ENCODE measurements at places on chromosomes 2 and 18.

DNA sequence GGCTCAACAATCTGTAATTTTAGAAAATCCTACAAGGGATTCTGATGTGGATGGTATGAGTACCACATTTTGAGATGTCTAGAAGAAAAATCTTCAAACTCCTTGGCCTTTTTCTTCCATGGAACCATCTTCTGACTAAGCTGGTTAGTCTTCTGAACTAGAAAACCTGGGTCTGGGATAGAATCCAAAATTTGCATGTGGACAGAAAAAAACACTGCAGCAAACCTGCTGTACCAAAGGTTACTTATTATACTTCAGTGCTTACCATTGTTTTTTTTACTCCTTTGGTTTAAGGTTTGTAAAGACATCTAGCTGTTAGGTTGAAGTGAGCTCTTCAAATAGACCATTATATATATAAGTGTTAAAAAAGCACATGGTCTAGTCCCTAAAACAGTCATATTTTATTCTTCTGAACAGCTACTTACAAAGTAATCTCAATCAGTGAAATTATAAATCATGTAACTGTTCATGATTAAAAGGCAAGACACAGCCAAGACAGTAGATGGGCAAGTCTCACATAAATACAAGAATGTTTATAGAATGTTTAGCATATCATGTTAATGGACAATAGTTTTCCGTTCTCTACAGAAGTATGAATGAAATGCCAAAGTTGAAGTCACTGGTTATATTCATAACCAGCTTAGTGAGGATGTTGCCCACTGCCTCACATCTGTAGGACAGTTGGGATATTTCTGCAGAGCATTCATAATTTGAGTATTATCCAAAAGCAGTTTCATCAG is 85.5 kb downstream of the ORC4 start:
- peak; percentile 23 for DNase-seq

DNA sequence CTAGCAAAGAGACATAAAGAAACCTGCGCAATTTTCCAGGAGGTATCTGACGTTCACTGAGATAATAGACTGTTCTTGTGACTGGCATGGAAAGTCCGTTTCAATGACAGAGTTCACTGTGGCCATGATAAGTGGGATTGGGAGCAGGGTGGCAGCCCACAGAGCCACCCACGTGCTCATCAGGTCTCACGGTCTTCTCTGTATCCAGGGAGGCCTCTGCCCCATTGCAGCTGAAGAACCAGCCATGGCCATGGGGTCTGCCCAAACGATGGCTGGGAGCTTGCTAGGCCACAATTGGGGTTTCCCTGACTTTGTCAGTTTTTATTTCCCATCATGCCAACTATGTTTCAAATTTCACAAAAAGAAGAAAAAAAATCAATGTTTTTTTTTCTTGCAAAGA is 57.2 kb downstream of the PDCL3 start:
- DNase-seq = no peak

- peak; percentile 84 for DNase-seq
Observed at GRCh38 chr2:97697252-97698235, 15.8 kb upstream of the ZAP70 start.

DNA sequence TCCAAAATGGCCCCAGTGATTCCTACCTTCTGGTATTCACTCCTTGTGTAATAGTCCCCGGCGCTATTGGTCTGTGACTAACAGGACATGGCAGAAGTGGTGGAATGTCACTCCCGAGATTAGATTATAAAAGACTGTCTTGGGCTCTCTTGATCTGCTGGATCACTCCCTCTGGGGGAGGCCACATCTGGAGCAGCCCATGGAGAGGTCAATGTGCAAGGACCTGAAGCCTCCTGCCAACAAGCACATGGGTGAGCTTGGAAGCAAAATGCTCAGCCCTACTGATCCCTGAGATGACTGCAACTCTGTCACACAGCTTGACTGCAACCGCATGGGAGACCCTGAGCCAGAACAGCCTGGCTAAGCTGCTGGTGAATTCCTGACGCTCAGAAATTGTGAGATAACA is 94.3 kb upstream of the GLI2 start:
- peak; percentile 77 for DNase-seq

DNA sequence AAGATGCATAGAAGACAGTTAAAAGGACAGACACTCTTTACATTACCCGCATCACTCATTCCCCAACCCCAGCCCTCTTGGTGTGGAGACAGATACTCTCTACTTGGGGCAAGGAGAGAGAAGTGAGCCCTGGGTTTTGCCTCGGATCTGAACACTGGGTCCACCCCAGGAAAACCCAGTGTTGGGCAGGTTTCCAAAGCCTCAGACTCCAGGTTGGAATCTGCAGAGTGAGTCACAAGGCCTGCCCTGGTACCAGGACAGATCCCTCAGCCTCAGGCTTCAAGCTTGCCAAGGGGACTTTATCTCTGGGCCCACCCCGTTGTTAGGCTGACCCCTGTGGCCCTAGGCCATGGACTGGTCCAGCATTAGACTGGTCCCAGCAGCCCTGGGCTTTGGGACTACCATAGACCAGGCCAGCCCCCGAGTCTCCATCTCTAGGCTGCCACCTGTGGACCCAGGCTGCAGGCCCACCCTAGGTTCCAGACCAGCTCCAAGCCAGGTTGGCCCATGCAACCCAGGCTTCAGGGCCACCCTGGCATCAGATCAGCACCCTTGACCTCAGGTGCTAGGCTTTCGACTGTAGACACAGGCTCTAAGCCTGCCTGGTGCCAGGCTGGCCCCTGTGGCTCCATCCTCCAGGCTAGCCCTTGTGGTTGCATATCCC is 112.8 kb downstream of the GULP1 start:
- no peak for DNase-seq

- no peak for DNase-seq
Observed at GRCh38 chr18:29661924-29662323, 1380.6 kb downstream of the DSC3 start.

GRCh38 chr2:191113761-191114160 is 37.0 kb downstream of the STAT4 start:
- no peak for DNase-seq

- peak; percentile 50 for DNase-seq
Observed at GRCh38 chr2:54768772-54769428, 45.4 kb downstream of the EML6 start.

DNA sequence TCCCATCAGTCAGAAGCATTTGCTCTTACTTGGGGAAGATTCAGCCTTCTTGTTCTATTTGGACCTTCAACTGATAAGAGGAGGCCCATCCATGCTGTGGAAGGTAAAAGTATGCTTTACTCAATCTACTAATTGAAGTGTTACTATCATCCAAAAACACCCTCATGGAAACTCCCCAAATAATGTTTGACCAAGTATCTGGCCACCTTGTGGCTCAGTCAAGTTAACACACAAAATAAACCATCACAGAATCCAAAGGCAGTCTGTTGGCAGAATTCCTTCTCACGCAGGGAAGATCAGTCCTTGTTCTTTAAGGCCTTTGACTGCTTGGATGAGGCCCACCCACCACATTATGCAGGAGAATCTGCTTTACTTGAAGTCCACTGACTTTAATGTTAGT is 531.2 kb upstream of the SMIM21 start:
- no peak for DNase-seq

DNA sequence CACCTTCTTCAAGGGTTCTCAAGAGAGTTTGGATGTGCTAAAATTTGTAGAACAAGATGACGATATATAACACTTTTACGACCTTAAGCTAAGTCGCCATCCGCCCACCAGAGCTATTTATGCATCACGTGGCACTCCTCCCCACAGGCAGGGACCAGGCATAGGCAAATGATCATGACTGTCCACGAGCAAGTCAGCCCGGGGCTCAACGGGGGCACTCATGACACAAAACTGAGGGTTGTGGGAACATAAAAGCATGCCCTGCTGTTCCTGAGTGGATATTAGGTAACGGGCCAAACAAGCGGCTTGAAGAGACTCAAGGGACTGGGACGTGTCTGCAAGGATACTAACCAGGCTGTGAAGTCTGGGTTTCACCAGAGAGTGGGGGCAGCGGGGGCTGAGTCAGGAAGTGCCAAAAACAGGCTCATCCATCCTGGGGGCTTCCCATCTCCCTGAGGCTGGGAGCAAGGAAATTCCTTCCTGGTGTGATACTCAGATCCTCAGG is 58.1 kb downstream of the FAM178B start:
- DNase-seq = no peak

DNA sequence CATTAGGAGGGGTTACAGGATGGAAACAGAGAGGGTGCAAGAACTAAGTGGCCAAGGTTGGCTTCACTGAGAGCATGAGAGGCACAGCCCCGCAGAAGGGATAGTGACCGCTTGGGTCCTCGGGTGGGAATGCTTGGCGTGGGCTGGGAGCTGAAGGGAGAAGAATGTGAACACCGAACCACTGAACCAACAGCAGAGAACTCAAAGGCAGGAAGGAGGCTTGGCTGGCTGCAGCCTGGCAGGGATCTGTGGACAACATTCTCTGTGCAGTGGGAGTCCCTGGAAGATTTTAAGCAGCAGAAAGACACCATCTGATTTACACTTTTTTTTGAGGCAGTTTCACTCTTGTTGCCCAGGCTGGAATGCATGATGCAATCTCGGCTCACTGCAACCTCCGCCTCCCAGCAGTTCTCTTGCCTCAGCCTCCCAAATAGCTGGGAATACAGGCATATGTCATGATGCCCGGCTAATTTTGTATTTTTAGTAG is 33.9 kb downstream of the SOWAHC start:
- DNase-seq = peak; percentile 65

- no peak for DNase-seq
Observed at GRCh38 chr2:134136731-134137130, 117.1 kb upstream of the MGAT5 start.

DNA sequence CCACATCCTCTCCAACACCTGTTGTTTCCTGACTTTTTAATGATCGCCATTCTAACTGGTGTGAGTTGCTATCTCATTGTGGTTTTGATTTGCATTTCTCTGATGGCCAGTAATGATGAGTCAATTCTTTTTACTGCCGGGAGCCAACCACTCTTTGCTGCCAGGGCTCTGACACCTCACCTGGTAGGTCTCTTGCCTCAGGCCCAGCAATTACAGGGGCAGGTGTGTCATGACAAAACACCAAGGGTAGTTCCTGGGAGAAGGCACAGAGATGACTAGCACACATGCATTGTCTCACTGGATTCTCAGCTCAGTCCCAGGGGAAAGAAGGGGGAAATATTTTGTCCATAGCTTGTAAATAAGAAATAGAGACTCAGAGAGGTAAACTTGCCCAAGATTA is 122.3 kb downstream of the CHST9 start:
- no peak for DNase-seq

DNA sequence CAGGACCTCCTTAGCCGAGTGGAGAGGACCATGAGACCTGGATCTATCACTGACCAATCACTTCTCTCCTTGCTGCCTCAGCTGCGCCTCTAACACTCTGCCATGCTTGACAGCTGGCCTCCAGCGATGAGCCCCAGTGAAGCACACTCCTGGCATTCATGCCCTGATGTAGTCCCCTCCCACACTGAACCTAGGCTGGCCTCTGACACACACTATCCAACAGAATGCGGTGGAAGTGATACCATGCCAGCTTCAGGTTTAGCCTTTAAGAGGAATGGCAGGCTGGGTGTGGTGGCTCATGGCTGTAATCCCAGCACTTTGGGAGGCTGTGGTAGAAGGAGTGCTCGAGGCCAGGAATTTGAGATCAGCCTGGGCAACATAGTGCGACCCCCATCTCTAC is 73.7 kb upstream of the LAPTM4A start:
- DNase-seq = no peak

- peak; percentile 63 for DNase-seq
Observed at GRCh38 chr2:238256594-238257104, 16.8 kb upstream of the HES6 start.

DNA sequence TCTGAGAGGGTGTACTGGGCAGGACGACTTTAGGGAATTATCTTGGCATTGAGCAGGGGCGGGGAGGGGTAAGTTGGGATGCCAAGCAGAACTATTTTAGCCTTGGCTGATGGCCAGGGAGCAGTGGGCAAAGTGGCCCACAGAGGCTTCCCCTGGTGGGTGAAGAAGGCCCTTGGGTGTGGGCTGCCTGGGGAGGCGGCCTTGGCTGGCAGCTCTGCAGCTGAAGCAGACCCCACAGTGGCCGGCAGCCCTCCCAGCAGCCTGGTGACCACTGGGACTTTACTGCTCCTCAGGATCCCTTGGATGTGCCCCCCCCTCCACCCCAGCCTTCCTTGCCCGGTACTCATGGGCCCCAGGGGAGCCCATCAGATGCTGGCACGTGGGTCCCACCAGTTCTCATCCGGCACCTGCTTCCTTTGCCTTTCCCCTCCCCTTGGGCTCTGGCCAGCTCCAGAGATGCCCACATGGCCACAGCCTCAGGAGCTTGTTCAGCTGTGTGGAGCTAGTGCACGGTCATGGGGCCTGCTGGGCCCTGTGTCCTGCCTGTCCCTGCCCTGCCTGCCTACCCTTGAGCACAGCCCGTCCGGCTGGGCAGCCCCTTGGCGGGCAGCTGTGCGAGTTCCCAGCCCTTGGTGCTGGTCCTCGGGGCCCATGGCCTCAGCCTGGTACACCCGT is 122.1 kb upstream of the HS6ST1 start:
- no peak for DNase-seq

DNA sequence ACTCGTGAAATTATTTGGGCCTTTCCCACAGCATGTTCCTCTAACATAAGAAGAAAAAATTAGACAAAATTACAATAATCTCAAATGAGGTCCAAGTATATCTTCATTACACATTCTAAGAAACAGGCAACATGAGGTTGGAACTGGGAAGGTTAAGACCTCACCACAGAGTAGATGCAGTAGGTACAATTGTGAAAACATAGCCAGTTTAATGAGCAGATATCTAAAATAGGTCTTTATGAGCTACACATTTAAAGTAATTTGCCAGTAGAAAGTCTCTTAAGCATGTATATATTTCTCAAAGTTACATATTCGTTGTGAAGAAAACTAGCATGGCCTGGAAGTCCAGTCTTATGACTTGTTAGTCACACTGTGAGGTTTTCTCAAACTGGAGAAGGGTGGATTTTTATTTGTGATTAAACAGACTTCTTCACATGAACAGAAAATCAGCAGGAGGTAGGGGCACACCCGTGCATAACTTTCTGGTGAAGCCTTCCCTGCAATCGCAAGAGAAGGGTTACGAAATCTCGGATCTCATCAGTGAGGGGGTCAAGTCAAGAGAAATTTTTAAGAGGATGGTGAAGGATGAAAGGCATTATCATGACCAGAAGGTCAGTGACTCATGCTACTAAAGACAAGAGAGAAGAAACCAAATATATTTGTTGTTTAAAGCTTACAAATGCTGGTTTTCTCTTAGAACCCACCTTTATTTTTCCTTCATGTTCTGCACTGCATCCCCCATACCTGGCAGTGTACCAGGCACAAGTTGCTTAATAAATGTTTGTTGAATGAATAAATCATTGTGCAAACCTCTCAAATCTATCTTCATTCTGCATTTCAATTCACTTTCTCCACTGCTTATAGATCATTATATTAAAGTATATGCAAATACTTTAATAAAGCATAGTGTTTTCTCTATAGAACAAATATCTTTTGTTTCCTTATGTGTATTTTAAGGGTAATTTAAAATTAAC is 5.1 kb upstream of the RAB27B start:
- DNase-seq = peak; percentile 94

DNA sequence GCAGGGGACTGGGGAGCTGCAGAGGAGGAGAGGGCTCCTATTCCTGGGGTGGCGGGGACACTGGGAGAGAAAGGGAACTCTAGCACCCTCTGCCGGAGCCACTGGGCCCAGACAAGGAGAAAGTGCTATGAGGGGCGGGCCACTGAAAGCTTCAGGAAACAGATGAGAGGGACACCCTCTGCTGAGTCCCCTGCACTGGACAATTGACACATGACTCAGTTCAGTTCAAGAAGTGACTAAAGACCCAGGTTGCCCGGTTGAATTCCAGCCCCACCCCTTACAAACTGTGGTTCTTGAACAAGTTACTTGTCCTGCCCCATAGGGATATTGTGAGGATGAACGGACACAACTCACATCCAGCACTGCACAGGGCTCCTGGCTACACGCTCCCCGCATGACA is 5.0 kb downstream of the RUFY4 start:
- no peak for DNase-seq

Measured in fibroblast of the aortic adventitia (primary cell).